Inflammatory macrophage treated with lipopolysaccharide for 4 hours (primary cell): ENCODE measurements at places on chromosomes 5 and 9.

GRCh38 chr5:180816608-180817534 is 14.3 kb upstream of the MGAT1 start:
- peak; percentile 52 for DNase-seq

DNA sequence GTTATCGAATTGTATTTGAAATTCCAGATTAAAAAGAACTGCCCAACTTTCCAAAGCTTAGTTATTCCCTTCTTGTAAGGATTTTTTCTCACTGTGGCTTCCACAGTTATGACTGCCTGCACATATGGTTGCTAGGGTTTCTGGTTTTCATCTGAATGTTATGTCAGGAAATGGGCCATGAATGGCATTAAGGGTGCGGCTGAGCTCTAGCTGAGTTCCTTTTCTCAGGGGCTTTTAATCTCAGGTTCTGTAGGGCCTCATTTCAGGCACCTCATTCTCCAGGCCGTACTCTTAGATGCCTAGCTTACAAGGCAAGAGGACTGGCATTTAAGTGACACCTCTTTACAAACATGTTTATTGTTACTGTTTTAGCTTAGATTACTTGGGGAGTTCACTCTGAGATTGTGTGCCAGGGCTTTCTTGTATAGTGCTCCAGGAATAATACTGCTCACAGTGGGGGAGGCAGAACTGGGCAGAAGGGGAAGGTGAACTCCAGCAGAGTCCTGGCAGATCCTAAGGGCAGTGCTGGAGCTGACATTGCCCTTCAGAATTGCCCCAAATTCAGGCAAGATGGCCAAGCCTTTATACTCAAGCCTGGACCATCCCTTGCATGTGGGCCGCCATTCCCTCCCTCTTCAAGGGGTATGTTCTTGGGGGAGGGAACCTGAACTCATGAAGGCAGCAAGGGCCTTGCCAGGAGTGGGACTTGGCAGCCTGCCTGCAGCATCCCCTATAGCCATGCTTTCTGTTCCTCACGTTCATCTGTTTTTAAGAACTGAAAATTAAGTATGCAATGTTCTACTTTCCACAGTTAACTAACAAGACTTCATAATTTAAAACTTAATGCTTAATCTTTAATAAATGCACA is 111.5 kb downstream of the KDM4C start:
- DNase-seq, result no peak

- no peak for DNase-seq
These were observed 1249.5 kb upstream of the CDH18 start for GRCh38 chr5:21237461-21237860.

DNA sequence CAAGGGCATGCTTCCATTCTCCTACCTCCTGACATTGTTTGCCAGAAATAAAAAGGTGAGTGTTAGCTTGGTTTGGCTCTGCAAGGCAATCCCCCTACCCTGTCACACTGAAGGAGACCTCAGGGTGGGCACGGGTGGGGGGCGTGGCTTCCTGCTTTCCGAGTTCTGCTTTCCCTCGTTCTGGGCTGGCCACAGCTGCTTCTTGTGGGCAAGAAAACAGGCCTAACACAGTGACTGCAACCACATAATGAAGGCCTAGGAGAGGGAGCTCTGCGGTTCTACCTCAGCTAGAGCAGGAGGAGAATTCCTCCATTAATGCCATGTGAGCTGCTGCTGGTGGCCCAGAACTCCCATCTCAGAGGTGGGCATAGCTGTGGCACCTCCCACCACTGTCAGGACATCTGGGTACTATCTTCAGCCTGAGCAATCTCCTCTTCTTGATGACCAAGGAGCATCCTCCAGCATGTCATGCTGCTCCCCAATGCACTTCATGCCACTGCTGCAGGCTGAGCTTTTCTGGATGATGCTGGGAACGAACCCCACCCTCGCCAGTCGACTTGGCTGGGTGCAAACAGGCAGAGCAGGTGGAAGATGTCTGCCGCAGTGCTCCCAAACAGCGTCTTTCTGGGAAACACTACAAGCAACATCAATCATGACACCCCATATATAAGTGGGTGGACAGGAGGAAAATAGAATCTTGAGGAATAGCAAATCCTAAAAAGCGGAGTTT is 139.5 kb upstream of the RAPGEF1 start:
- DNase-seq, result no peak

- DNase-seq, result no peak
These were observed 38.5 kb upstream of the DEPDC1B start for GRCh38 chr5:60738461-60738860.

GRCh38 chr5:141743866-141744272 is 61.8 kb upstream of the ARAP3 start:
- DNase-seq, result no peak

DNA sequence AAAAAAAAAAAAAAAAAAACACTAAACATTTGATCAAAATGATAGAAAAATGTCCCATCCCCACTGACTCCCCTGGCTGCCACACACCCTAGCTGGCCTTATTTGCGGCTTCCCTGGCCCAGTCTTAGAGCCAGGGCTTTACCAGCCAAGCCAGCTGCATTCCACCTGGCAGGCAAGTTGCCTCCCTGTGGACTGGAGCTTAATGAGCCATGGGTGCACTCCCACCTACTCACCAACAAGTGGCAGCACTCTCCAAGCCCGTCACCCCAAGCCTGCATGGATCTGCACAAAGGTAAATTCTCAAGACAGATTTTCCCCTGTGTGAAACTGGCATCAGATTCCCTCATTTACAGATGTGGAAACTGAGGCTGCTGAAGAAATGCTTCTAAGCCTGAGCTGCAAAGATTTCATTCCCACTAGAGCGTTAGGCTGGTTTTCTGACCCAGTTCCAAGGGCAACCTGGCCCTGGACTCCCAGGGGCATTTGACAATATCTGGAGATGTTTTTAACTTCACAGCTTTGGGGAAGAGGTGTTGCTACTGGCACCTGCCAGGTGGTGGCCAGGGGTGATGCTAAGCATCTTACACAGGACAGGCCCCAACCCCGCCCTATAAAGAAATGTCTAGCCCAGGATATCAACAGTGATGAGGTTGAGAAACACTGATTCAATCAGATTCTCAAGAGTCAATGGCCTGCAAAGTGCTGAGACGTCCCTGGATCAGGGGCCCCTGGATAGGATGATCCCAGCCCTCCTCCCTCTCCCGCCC is 21.9 kb upstream of the VDAC1 start:
- DNase-seq, result peak; percentile 27

DNA sequence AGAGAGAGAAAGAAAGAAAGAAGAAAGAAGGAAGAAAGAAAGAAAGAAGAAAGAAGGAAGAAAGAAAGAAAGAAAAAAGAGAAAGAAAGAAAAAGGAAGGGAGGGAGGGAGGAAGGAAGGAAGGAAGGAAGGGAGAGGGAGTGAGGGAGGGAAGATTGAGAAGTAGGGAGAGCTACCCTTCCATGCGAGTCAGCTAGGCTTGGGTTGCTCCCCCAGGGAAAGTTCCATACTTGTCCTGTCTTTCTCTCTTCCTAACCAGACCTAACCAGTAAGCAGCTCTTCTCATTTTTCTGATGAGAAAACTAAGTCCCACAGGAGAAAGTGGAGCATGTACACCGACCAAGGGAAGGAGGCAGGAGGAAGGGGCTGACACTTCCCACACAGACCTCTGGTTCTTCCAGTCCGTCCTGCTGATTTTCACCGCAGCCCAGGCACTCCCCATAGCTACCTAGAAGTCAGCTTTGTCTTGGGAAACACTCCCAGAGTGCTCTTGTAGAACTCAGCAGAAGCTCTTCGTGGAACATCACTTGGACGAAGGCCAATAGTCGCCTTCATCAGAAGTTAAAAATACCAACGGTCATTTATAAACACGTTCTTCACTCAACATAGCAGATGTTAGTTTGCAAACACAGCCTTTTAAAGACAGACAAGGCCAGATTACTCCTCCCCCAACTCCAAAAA is 29.0 kb upstream of the ENTREP1 start:
- no peak for DNase-seq

DNA sequence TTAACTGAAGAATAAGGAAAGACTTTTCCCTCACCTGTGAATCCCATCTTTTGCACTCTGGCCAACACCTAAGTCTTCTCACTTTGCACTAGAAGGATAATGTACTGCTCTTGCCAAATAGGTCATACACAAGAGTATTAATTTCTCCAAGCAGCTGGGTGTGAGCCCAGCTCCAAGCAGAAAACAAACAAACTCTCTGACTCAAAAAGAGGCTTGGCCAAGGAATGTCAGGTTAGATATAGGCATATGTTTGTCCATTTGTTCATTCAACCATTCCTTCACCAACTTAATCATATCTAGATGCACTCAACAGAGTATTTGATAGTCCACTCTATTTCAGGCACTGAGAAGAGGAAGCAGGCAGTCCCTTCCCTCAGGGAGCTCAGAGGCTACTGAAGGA is 84.4 kb downstream of the HTR4 start:
- DNase-seq, result no peak

- no peak for DNase-seq
These were observed 24.4 kb upstream of the AKNA start for GRCh38 chr9:114412048-114412683.

DNA sequence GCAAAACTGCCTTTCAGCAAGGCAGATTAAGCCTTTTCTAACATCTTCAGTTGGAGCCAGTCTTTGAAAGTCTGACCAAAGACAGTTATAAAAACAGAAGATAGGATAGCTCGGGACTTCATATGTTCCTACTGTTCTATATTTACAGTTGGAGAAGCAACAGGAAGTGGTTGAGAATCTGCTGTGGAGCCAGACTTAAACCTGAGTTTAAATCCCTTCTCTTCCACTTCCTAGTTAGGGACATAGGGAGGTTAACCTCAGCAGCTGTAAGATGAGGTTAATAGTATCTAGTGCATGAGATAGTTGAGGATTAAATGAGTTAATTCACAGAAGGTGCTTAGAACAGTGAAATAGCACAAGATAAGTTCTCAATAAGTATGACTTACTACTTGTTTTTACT is 84.5 kb upstream of the FREM1 start:
- DNase-seq, result no peak

- DNase-seq, result no peak
These were observed 308.1 kb downstream of the LRRC70 start for GRCh38 chr5:62886603-62887315.

DNA sequence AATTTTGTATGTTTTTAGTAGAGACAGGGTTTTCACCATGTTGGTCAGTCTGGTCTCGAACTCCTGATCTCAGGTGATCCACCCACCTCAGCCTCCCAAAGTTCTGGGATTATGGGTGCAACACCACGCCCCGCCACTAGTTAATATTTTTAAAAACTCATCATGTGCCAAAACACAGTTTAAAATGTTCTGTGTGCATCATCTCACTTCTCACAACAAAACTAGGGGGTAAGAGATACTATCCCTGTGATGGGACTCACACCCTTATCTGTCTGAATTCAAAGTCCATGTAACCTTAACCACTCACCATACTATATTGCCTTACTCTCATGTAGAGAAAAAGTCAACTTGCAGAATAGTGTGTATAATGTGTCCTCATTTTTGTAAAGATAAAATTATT is 2.6 kb downstream of the PKD2L2 start:
- DNase-seq, result no peak

DNA sequence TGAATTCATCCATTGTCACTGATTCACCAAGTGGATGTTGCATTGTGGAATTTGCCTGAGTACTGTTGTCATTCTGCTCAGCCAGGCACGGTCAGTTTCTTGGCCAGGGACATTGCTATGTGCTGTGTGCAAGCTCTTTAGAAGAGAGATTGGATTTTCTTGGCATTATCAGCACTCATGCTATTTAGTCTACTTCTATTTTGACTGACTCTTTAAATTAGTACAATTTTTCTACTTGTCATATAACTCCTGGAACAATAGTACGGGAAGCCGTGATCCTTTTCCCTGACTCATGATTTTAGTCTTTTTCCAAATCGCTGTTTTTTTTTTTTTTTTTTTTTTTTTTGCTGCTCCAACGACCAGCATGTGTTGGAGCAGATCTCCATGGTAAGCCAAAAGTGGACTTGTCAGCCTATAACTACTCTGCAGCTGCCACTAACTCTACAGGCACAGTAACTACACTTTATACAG is 129.7 kb downstream of the CDC42SE2 start:
- no peak for DNase-seq

GRCh38 chr5:169548315-169548714 is 35.3 kb upstream of the SPDL1 start:
- DNase-seq, result peak; percentile 2

DNA sequence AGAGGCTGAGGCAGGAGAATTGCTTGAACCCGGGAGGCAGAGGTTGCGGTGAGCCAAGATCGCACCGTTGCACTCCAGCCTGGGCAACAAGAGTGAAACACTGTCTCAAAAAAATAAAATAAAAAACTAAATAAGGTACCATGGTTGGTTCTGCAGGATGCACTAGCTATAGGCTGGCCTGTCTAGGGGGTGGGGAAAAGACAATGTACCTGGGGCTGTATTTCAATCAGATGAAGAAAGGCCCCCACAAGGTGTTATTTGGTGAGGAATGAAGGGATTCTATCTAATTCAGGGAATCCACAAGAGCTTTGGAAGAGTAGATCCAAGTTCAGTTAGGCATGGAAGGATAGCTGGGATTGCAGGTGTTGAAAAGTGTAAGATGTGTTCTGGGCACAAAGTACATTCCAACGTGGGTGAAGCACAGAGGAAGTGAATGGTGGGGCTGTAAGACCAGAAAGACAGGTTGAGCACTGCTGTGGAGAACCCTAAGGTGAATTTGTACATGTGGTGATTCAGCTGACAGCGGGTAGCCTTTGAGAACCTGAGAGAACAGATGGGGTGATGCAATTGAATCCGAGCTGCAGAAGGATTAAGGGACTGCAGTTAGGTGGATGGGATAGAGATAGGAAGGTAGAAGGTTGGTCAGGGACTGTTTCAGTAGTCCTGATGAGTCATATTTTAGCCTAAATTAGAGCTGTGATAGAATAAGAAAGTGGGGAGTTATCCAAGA is 71.8 kb downstream of the CAST start:
- no peak for DNase-seq

DNA sequence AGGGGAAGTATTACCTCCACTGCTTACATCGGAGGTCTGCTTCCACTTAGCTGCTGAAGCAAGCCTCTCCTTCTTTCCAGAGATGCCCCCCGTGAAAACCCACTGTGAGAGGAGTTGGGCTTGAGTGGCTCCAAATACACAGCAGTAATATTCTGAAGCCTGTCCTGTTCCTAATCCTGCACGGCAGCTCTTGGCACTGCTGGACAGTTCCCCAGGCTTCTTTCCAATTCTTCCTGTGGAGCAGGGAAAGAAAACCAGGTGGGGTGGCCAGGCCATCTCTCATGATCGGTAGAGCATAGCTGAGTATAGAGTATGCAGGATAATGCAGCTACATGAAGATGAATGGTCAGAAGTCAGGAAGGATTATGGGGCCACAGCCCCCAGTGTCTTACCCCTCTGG is 335.3 kb downstream of the MARCHF11 start:
- DNase-seq, result no peak

DNA sequence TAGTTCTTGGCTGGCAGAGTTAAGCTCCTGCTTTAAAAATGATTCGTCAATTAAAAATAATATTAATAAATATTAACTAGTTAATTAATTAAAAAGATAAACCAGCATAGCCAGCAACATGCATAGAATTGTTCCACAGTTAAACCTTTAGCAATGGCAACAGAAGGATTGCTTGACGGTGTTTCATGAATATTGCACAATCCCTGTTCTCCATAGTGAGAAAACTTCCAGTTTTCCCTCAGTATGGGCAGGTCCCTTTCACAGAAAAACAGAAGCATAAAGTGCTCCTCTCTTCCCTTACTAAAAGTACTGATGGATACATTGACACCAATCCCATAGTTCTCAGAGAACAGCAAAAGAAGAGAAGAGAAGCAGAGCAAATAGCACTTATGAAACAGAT is 71.4 kb upstream of the CAST start:
- peak; percentile 6 for DNase-seq

- DNase-seq, result no peak
These were observed 190.0 kb downstream of the OLFM1 start for GRCh38 chr9:135277219-135278201.
